ENCODE measurements at places on chromosomes 7 and 10. TPM values are rescaled to one million over a fixed set of nuclear protein-coding genes. Genes with fewer than 3 reads are reported as not detected.

The ERVW-1 gene
- not detected for total RNA-seq

The HOXA7 gene
- 24.4 TPM for total RNA-seq

The MUC12 gene
- total RNA-seq, result 331 TPM

GRCh38 chr10:79405221-79405994 is 40.0 kb downstream of the ZCCHC24 start:
- no peak overlapping the region for H3K4me3 ChIP-seq
- peak overlapping the region; percentile 22 for H3K27ac ChIP-seq
- no peaks in the 10 kb centered on the region for H3K27me3 ChIP-seq
- peaks cover 9% of the 10 kb centered on the region for H3K4me1 ChIP-seq

DNA sequence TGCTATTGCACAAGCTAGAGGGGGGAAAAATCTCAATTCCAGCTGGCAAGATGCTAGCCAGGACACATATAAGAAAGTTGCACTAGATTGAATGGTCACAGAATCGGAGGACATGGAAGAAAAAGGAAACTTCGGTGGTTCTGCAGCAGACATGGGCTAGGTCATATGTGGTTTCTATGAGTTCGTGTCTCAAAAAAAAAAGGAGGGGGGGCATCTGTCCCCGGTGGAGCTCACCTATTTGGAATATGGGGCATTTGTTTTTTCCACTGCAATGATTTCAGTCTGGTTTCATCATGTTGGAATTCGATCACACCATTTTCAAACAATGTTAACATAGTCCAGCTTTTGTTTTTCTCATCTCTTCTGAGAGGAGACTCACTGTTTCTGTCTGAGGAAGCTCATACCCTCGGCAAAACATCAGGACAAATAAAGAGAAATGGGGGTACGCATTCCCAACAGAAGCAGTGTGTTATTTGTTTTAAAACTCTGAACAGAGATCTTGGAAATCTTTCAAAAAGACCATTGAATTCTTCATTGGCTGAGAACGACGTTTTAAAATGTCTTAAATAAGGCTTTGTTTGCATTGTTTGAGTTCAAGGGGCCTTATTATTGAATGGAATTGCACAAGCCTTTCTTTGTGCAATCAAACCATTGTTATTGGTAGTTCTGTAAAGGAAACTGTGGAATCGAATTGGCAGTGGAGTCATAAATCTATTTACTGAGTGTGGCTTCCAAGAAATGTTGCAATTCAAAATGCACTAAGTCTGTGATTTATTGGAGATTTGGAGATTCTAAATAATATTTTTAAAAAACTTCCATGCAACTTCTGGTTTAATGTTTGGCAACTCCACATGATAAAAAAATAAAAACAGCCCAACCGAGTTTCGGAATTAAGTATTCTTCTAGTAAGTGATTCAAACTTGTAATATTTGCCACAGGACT is 173.2 kb downstream of the RTKN2 start:
- peak; percentile 15 for DNase-seq
- H3K4me1 ChIP-seq, result no peaks in the 10 kb centered on the region
- no peak overlapping the region for H3K4me3 ChIP-seq
- H3K36me3 ChIP-seq, result peaks cover 8% of the 10 kb centered on the region

All from colonic mucosa (tissue), 4 donors.